H1 (cell line): ENCODE measurements at places on chromosomes 7 and 10. TPM values are rescaled to one million over a fixed set of nuclear protein-coding genes. Genes with fewer than 3 reads are reported as not detected.

IL6 gene
- 0.12 and 0.27 TPM in 2 replicates for polyA plus RNA-seq

GARIN1A gene
- 0.03 TPM in 1 of 2 replicates, not detected in the other for polyA plus RNA-seq

MKX gene
- 0.21 and 0.52 TPM in 2 replicates for polyA plus RNA-seq

RAMP3 gene
- polyA plus RNA-seq = 0.98 and 2.7 TPM in 2 replicates

NFKB2 gene
- polyA plus RNA-seq = 31.4 and 34.5 TPM in 2 replicates

FOXI2 gene
- polyA plus RNA-seq = 1.0 and 1.9 TPM in 2 replicates

LRRC72 gene
- not detected in 2 replicates for polyA plus RNA-seq

GIMAP5 gene
- polyA plus RNA-seq = not detected in 2 replicates

SPDYE16 gene
- polyA plus RNA-seq = 0.03 TPM in 1 of 2 replicates, not detected in the other

WDR86 gene
- 12.7 and 22.1 TPM in 2 replicates for polyA plus RNA-seq

GHRHR gene
- 0.60 and 1.6 TPM in 2 replicates for polyA plus RNA-seq

SYCE1 gene
- polyA plus RNA-seq = not detected in 2 replicates

EBF3 gene
- 0.08 and 0.20 TPM in 2 replicates for polyA plus RNA-seq

HOXA3 gene
- polyA plus RNA-seq = not detected in 2 replicates

DMBT1 gene
- polyA plus RNA-seq = 0.02 and 0.03 TPM in 2 replicates

TFPI2 gene
- 6.8 and 7.5 TPM in 2 replicates for polyA plus RNA-seq

FAM25C gene
- polyA plus RNA-seq = not detected in 2 replicates

RET gene
- polyA plus RNA-seq = 6.7 and 10.4 TPM in 2 replicates

PIK3CG gene
- polyA plus RNA-seq = not detected in 2 replicates

PIK3AP1 gene
- 0.99 and 1.9 TPM in 2 replicates for polyA plus RNA-seq

BTBD16 gene
- polyA plus RNA-seq = 0.05 TPM in 1 of 2 replicates, not detected in the other

ZNF716 gene
- not detected in 2 replicates for polyA plus RNA-seq

EPHA1 gene
- 86.5 and 113 TPM in 2 replicates for polyA plus RNA-seq

PNLIP gene
- polyA plus RNA-seq = not detected in 2 replicates

HACD1 gene
- polyA plus RNA-seq = 12.5 and 18.7 TPM in 2 replicates

MINDY4 gene
- polyA plus RNA-seq = 1.3 and 1.6 TPM in 2 replicates

GDF2 gene
- not detected in 2 replicates for polyA plus RNA-seq

GPR15LG gene
- polyA plus RNA-seq = not detected in 2 replicates

PVRIG gene
- 0.15 TPM in 1 of 2 replicates, not detected in the other for polyA plus RNA-seq

NEUROG3 gene
- polyA plus RNA-seq = 0.45 and 0.55 TPM in 2 replicates

ADO gene
- 18.7 and 23.7 TPM in 2 replicates for polyA plus RNA-seq

CALML5 gene
- polyA plus RNA-seq = 0.09 TPM in 1 of 2 replicates, not detected in the other

MRC1 gene
- 0.02 and 0.03 TPM in 2 replicates for polyA plus RNA-seq

GPR158 gene
- 0.11 and 0.14 TPM in 2 replicates for polyA plus RNA-seq

PHYHIPL gene
- 0.19 and 0.23 TPM in 2 replicates for polyA plus RNA-seq

LLCFC1 gene
- not detected in 2 replicates for polyA plus RNA-seq

UBE3C gene
- 26.5 and 32.0 TPM in 2 replicates for polyA plus RNA-seq

HTR7 gene
- polyA plus RNA-seq = 11.5 and 22.9 TPM in 2 replicates

FRMD4A gene
- polyA plus RNA-seq = 26.2 and 38.6 TPM in 2 replicates

PTPRE gene
- polyA plus RNA-seq = 0.33 and 0.52 TPM in 2 replicates

KCP gene
- polyA plus RNA-seq = 1.3 and 2.1 TPM in 2 replicates

NODAL gene
- polyA plus RNA-seq = 2.0 and 5.0 TPM in 2 replicates

TMEM229A gene
- polyA plus RNA-seq = 0.31 and 0.33 TPM in 2 replicates

ZDHHC6 gene
- 7.5 and 13.6 TPM in 2 replicates for polyA plus RNA-seq

PALD1 gene
- 13.3 and 23.2 TPM in 2 replicates for polyA plus RNA-seq

LSM5 gene
- polyA plus RNA-seq = 26.7 and 58.9 TPM in 2 replicates

PKD2L1 gene
- polyA plus RNA-seq = 0.20 and 0.33 TPM in 2 replicates

PFKFB3 gene
- 15.6 and 27.5 TPM in 2 replicates for polyA plus RNA-seq

FLNC gene
- 1.9 and 3.3 TPM in 2 replicates for polyA plus RNA-seq

SFTPA1 gene
- polyA plus RNA-seq = not detected in 2 replicates

LFNG gene
- 35.6 and 53.0 TPM in 2 replicates for polyA plus RNA-seq

IRF5 gene
- 1.1 and 1.5 TPM in 2 replicates for polyA plus RNA-seq

RSU1 gene
- 36.1 and 50.0 TPM in 2 replicates for polyA plus RNA-seq

COL28A1 gene
- polyA plus RNA-seq = 0.24 and 0.38 TPM in 2 replicates

PTN gene
- 13.3 and 23.1 TPM in 2 replicates for polyA plus RNA-seq

ANKRD30A gene
- not detected in 2 replicates for polyA plus RNA-seq
